ENCODE measurements at places on chromosomes 4 and X.

- no peaks in the 10 kb centered on the region for H3K27me3 ChIP-seq
- no peak overlapping the region for H3K27ac ChIP-seq
- H3K4me1 ChIP-seq = peaks cover 2% of the 10 kb centered on the region
Observed at GRCh38 chr4:152357206-152357605, 178.7 kb downstream of the FBXW7 start.

DNA sequence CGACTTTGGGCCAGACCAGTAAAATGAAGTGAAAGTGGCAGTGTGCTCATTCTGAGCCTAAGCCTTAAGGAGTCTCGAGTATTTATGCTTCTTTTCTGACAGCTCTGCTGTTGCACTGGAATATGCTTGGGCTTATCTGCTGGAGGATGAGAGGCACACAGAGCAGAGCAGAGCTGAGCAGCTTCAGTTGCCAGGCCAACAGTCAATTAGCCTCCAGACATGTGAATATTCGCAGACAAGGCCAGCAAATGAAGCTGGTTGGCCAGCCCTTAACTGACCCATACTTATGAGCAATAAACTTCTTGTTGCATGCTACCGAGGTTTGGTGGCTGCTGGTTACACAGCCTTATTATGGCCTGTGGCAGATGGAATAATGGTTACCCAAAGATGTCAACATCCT, 203.0 kb upstream of the GEMIN8 start:
- no peak overlapping the region for H3K4me3 ChIP-seq
- no peak for DNase-seq
- no peaks in the 10 kb centered on the region for H3K36me3 ChIP-seq
- H3K4me1 ChIP-seq = no peaks in the 10 kb centered on the region

DNA sequence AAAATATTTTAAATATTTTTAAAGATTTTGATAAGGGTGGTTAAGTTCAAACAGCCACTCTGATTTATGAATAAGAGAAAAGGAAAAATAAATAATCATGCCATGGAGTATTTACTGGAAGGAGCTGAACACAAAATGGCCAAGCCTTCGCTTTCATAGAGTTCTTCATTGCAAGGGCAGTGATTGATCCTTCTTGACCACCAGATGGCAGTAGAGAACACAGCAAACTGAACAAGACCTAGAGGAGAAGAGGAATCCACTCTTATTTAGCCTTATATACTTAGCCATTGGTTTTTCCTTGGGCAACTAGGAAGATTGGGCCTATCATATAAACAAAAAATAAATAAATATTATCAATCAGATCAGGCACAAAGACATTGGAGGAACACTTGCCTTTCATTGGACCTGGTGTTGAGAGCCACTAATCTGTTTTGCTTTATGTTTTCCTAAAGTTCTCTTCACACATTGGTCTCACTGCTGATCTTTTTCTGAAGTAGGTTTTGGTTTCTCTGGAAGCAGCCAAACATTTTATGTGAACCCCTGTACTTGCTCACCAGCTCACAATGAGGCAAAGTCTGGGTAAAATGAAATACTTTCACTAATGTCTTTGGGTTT, 58.1 kb upstream of the PARM1 start:
- no peaks in the 10 kb centered on the region for H3K36me3 ChIP-seq
- DNase-seq = peak; percentile 54
- H3K4me1 ChIP-seq = no peaks in the 10 kb centered on the region

GRCh38 chr4:62495032-62495431, 1294.9 kb downstream of the ADGRL3 start:
- no peaks in the 10 kb centered on the region for H3K36me3 ChIP-seq
- no peak overlapping the region for H3K4me3 ChIP-seq
- H3K27ac ChIP-seq = no peak overlapping the region
- no peaks in the 10 kb centered on the region for H3K4me1 ChIP-seq

DNA sequence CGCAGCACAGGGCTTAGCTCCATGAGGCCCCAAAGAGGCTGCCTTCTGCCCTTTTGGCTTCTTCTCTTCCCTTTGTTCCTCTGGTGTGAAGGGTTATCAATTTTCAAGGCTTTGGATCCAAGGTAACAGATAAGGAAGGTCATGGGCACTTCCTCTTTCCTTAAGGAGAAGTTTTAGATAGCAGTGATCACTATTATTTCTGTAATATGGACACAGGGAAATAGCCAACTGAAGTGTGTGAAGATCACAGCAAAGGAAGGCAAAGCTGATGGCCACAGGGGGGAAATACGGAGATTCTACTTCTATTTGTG, 366.8 kb downstream of the UNC5C start:
- H3K4me3 ChIP-seq = no peak overlapping the region
- H3K27me3 ChIP-seq = no peaks in the 10 kb centered on the region
- DNase-seq = no peak
- peaks cover 3% of the 10 kb centered on the region for H3K4me1 ChIP-seq
- no peaks in the 10 kb centered on the region for H3K36me3 ChIP-seq
- no peak overlapping the region for H3K27ac ChIP-seq

GRCh38 chr4:90799895-90800294, 672.7 kb downstream of the CCSER1 start:
- no peaks in the 10 kb centered on the region for H3K4me1 ChIP-seq
- no peak overlapping the region for H3K4me3 ChIP-seq
- H3K27ac ChIP-seq = no peak overlapping the region
- no peak for DNase-seq
- H3K36me3 ChIP-seq = no peaks in the 10 kb centered on the region
- H3K27me3 ChIP-seq = no peaks in the 10 kb centered on the region

DNA sequence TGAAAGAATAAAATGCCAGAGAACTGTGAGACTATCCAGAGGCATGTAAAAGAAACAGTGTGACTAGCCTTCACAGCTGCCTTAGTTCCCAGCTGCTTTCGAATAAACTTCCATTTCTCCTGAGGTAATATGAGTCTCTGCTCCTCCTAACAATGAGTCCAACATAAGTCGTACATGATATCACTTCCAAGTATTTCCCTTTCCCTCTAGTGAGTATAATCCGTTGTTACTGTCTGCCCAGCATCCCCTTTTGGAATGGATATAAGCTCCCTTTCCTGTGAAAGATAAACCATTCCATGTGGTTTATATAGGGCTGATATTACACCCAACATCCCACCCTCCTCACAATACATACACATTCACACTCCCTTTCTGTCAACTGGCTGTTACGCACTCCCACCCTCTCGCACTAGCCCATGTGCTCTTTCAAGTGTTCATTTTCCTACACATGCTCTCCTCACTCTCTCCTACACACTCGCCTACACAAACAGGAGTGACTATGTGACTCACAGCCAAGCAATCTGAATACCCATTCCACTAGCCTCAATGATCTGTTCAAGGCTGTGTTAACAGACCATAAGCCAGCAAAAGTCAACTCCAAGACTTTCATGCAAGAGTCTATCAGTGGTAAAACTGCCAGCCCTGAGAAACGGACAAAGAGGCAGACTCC, 5.0 kb downstream of the NAF1 start:
- no peaks in the 10 kb centered on the region for H3K4me1 ChIP-seq
- DNase-seq = no peak
- no peak overlapping the region for H3K4me3 ChIP-seq
- H3K27me3 ChIP-seq = no peaks in the 10 kb centered on the region
- no peak overlapping the region for H3K27ac ChIP-seq

- H3K4me1 ChIP-seq = no peaks in the 10 kb centered on the region
- H3K27ac ChIP-seq = no peak overlapping the region
- H3K36me3 ChIP-seq = no peaks in the 10 kb centered on the region
- no peak for DNase-seq
- no peak overlapping the region for H3K4me3 ChIP-seq
- H3K27me3 ChIP-seq = no peaks in the 10 kb centered on the region
Observed at GRCh38 chr4:4535590-4535989, 6.3 kb downstream of the STX18 start.

- no peak overlapping the region for H3K4me3 ChIP-seq
- H3K4me1 ChIP-seq = peaks cover 3% of the 10 kb centered on the region
- H3K27me3 ChIP-seq = no peaks in the 10 kb centered on the region
- no peak for DNase-seq
Observed at GRCh38 chr4:36638273-36638811, 356.9 kb downstream of the DTHD1 start.

All from iPS DF 6.9 (cell line).